ENCODE measurements at places on chromosomes 6 and 20.

DNA sequence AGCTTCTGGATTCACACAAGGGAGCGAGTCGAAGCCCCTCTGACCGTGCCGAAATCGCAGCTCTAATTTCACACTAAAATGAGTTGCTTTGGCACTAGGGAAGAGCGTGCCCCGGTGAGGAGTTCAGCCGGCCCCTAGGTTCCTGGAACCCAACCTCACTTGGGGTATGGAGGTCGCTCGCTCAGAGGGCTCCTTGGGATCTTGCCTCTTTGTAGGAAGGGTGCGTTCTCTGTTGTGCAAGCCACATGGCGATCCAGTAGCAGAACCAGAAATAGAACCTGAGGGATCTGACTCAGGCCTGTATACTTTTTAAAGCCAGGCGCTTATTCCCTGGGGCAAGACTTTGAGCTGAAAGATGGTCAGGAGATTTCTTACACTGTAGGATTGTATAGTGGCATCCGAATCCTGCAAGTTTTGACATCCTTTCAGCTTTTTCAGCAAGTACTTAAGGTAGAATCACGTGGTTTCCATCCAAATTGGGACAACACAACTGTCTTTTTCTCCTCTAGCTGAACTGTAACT lies 861 bp upstream of the RALGAPA2 start:
- DNase-seq, result no peak

DNA sequence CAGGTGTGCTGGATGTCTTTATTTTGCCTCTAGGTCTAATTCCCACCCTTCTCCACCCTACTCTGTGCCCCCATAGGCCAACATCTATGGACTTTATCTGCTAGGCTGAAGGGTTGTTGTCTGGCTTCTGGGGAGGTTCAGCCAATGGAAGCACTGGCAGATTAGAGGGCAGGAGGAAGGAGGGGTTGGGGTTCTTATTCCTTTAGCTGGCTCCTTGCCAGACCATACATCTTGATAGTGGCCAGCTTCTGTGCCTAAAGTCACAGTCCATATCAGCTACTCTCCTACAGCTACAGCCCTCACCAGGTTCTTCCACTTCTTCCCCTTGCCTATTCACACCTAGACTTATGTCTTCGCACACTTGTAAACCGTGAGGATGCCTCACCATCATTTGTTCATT lies 41.1 kb downstream of the ROS1 start:
- DNase-seq, result no peak

- DNase-seq, result no peak
These were observed 22.4 kb upstream of the HACE1 start for GRCh38 chr6:104881964-104882668.

DNA sequence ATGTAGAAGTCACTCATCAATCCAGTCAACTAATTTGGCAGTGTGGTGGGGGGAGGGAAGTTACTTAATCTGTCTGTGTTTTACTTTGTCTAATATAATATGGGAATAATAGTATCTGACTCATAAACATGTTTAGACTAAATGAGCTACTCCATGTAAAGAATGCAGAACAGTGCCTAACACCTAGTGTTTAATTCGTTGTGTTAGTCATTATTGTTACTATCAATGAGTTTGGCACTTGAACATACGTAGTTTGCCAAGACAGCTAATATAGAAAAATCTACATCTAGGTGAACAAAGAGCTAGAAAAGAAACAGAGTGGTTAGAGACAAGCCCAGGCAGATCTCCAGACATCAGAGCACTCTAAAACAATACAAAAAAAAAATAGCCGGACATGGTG lies 49.1 kb downstream of the IRAK1BP1 start:
- DNase-seq, result no peak

DNA sequence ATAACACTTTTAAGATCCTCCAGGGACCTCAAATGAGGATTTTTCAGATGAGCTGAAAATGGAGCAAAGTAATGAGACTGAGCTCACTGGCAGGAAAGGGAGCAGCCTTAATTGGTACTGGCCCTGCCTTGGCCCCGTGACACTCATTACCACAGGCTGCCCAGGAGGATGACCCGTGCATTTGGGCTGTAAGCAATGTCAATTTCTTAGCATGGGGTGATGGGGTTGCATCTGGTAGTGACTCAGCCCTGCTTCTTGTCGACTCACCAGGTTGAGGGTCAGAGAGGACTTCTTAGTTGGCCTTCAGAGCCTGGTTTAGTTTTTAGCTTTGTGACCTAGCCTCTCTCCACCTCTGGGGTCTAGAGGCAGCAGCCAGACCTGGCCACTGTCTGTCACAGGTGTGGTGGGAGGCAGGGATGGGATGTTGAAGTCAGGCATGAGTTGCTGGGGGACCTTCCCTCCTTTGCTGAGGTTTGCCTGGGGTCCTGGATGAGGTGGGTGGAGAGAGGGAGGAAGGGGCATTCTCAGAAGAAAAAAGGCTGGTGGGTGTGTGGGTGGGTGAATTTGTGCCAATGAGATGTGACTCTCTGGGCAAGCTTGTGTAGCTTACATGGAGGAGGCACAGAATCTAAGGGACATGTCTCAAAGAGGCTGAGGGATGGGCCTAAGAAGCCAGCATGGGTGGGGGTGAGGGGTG lies 25.9 kb upstream of the EPB41L1 start:
- DNase-seq, result no peak

GRCh38 chr20:62925420-62926228 lies 681 bp downstream of the DIDO1 start:
- no peak for DNase-seq

GRCh38 chr6:18488526-18489270 lies 101.5 kb downstream of the RNF144B start:
- DNase-seq, result no peak

DNA sequence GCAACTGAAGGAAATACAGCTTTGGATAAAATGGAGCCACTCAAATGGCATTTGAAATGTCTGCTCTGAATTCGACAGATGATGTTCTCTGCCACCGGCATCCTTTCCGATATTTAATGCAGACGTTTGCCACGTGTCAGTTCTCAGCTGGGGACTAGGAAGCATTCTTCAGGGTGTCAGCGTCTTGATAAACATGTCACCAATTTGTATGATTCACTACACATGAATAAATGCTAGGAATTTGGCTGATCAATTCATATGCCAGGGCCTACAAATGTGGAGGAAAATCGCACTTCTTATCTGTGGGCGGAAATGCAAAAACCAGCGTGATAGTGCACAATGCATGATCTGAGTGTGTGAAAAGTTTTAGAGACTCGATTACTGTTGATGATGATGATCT lies 169.5 kb downstream of the SLC24A3 start:
- DNase-seq, result no peak

GRCh38 chr20:19008497-19008896 lies 194.9 kb downstream of the SCP2D1 start:
- DNase-seq, result no peak

GRCh38 chr6:42555477-42556457 lies 8.1 kb upstream of the UBR2 start:
- DNase-seq, result no peak

DNA sequence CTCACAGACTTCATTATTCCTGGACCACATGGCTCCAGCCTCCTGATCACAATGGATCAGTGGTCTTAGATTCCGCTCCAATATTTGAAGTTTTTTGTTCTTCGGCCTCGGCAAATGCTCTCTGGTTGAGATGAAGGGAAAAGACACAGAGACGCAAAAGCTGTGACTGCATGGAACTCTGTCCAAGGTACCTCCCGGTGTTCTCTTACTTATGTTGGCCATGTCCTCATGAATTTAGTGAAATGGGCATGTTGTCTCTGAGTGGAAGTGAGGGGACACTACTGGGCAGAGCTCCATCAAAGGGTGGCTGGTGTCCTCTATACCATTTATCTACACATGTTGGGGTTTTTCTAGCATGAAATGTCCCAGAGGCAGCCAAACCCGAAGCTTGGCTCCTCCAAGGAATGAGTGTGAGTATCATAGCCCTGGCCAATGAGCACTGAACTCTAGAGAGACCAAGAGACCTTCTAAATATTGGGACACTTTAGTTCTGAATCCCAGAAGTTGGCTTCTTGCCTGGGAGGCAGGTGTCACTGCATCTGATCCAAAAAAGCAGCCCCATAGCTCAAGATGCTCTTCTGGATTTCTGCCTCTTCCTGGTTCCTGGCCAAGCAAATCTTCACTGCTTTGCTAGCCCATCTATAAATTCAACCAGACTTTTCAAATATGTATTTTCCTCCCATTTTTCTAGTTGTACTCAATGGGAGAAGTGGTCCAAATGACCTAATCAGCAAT lies 34.1 kb downstream of the HLA-G start:
- no peak for DNase-seq

- no peak for DNase-seq
These were observed 188.1 kb upstream of the SLC35B3 start for GRCh38 chr6:8623441-8623840.

- DNase-seq, result no peak
These were observed 130.0 kb upstream of the BMP5 start for GRCh38 chr6:56005426-56005825.

- no peak for DNase-seq
These were observed 57.6 kb downstream of the ZNF831 start for GRCh38 chr20:59221049-59221706.

GRCh38 chr20:1576641-1577040 lies 19.1 kb upstream of the SIRPD start:
- DNase-seq, result no peak

DNA sequence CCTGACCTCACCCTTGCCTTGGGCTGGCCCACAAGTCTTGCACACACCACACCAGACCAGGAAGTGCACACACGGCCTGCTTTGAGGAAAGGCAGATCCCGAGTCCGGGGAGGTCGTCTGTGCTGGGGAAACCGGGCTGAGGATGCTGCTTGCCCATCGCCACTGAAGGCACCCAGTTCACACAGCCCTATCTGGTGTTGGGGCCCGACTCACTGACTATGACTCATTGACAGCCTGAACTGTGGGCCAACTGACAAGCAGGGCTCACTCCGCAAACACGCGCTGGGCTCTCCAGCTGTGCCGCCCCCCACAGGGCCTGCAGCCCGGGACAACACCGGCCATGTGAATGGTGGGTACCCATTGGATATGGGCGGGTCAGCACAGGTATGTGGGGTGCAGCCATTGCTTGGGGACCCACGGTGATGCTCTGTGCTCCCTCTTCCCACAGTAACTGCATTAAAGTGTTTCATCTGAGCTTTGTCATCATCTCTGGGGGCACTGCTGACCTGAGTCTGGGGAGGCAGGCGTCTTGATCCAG lies 1.6 kb downstream of the SAMD10 start:
- DNase-seq, result no peak

DNA sequence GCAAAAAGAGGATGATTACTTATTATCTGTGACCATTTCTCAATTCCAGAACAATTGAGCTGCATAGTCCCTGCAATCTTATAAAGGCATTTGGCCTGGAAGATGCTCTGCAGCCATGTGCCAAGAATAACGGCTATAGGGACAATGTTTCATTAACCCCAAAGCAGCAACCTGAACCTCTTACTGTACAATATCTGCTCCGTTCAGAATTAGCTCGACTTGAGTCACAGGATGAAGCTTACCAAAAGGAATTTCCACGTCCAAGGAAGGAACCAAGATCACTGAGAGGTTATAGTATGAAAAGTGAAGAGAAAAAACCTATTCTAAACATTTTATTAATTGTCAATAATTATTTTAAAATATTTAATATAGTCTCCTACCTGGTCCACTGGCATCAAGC lies 167.3 kb upstream of the GMDS start:
- no peak for DNase-seq

- no peak for DNase-seq
These were observed 21.0 kb upstream of the IYD start for GRCh38 chr6:150347845-150348244.

DNA sequence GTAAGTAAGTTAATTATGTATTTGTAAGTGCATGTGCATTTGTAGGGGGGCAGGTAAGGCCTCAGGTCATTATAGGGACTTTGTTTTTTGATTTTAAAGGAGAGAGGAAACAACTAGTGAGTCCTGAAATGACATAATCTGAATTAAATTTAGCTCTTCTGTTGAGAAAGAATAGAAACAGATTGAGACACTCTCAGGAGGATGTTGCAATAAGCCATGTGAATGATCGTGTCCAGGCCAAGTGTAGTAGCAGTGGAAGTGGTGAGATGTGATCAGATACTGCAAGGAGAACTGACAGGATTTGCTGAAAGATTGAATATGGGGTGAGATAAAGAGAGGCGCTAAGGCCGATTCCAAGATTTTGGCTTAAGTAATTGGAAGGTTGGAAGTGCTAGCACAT lies 2.6 kb upstream of the CENPW start:
- no peak for DNase-seq

DNA sequence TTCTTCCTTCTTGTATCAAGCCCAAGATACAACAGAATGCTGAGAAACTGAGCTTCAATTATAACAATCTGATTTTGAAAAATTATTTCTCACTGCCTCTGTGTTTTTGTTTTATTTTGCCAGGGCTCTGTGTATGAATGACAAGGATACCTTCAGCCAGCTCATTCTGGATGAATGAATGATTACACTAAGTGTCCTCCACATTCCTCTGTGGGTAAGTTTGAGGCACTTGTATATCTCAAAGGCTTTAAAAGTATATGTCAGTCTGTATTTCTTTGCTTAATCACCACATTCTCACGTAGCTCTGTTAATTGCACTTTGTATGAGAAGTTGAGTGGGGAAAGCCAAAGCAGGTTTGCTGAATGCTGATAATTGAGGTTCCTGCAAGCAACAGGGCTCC lies 95.1 kb downstream of the TIAM2 start:
- DNase-seq, result no peak

DNA sequence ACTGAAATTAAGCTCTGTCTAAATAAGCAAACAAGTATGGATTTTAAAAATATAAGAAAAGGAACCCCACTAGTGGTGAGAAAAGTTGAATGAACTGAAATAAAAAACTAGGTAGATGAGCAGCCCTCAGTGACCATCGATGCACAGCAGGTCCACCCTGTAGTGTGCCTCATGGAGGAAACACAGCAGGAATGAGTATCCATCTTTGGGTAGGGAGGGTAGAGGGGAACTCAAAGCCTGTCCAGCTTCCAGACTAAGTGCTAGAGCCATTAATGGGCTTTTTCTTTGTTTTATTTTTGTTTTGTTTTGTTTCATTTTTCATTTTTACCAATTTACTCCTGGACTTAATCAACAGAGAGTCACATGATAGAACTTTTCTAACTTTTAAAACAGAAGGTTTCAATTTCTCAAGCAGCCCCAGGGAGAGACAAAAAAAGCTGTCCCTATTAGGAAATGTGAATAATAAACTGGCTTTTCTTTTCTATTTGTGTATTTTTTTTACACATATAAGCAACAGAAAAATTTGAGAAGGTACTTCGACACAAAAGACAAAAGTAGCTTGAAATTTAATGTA lies 700.6 kb downstream of the HACE1 start:
- DNase-seq, result no peak

DNA sequence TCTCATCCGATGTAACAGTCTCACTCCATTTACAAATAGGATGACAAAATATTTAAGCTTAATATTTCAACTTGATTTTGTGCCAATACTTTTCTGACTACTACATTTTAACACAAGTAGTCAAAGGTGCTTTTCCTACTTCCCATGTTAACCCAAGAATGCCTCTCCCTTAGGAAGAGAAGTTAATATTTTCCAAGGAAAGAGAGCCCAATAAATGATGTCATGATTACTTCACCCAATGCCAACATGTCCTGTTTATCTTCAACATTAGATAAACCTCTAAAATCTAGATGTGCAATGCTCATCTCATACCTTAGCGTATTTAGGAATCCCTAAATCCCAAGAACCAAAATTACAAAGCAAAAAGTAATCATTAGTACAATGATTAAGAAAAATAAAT lies 156.7 kb upstream of the TENT5A start:
- no peak for DNase-seq
